ENCODE measurements at places on chromosomes 4 and X.

- no peak for DNase-seq
Observed at GRCh38 chr4:183205193-183205592, 106.1 kb downstream of the WWC2 start.

GRCh38 chr4:136150046-136150445, 1382.2 kb downstream of the PCDH18 start:
- DNase-seq: no peak

GRCh38 chrX:19684311-19684710, 169.0 kb upstream of the MAP3K15 start:
- DNase-seq: no peak

DNA sequence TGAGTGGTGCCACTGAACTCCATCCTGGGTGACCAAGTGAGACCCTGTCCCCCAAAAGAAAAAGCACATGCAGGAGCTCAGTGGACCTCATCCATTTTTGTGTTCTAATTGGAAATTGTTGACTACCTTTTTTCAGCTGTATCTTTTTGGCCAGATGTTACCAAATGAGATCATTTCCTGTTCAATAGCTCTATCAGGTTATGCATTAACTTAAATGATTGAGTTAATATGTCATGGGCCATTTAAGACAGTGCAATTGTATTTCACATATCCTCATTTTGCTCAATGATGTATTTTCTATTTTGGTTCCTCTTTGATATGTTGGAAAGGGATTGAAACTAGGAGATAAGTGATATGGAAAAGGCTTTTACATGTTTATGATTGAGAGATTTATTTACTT, 26.2 kb upstream of the RHOH start:
- no peak for DNase-seq

DNA sequence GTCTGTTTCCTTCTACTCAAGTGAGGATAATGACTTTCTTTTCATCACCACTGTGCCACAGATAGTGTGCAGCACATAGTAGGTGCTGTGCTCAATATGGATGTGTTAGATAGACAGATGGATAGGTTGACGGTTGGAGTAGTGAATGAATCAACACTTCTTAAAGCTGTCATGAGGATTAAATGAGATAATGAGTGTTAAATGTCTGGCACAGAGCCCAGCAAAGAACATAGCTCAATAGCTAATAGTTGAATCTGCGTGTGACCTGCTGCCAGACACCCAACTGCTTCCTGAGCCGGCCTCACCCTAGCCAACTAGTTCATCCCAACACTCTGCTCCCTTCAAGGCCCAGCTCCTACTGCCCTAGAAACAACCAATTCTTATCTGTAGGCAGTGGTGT, 67.7 kb upstream of the PJA1 start:
- no peak for DNase-seq

GRCh38 chr4:156677131-156677531, 294.5 kb downstream of the PDGFC start:
- no peak for DNase-seq

DNA sequence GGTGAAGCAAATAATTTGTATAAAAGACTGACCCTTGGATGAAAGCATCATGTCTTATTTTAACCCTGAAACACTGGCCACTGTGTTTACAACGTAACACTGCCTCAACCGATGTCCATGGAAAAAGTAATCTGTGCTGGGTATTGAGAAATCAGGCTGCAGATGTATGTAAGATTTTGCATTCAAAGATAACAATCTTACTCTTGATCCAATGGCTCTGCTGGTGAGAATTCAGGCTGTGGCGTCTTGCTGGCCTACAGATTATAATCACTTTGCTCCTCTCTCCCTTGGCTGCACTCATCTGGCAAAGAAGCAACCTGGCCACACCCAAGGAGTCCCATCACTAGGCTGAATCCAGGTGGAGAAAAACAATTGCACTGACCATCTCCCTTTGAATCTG, 7.5 kb downstream of the ADGRA3 start:
- DNase-seq: no peak

All from activated naive CD4-positive, alpha-beta T cell treated with anti-CD3 and anti-CD28 coated beads, Interleukin-2, amount 50 U/mL, for 72 hours (primary cell).